ENCODE measurements at places on chromosomes 4 and X.

DNA sequence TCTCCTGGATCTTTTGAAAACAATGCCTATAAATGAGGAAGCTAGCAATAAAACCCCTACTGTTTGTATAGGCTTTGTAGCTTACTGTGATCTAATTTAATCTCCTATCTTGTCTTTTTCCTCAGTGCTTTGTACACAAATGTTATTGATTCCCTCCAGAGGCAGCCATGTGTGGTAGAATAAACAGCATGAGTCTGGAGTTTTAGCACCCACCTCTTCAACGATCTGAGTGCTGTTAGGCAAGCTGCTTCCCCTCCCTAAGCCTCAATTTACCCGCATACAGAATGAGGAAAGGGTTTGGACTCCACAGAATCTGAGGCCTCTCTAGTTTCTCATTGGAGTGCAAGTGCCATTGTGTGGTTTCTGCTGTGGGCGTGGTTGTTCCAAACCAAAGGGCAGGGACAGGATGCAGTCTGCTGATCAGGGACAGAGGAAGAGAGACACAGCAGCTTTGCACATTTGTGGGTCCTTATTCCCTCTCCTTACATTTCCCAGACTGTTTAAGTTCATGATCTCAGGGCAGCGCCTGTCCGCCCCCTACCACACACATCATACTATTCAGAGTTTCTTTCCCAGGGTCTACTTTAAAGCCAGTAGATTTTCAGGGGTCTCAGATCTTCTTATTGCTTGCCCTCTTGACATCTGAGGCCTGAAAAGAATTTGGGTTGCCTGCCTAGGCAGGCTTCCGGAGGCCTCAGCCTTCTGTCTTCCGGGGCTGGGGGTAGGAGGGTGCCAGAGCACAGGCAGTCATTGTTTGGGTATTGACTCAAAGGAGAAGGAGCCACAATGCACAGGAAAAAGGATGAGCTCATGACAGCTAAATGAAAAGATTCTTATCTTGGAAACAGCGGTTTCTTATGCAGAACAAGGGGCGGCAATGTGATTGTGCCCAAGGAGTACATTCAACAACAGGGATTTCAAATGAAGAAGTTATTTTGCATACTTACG, 114.9 kb upstream of the TEX13D start:
- no peak for DNase-seq

- peak; percentile 68 for DNase-seq
Observed at GRCh38 chr4:113435893-113436292, 325.6 kb downstream of the CAMK2D start.

- no peak for DNase-seq
Observed at GRCh38 chr4:108774809-108775530, 12.1 kb upstream of the ETNPPL start.

GRCh38 chr4:136088211-136088867, 1444.0 kb downstream of the PCDH18 start:
- DNase-seq = no peak

DNA sequence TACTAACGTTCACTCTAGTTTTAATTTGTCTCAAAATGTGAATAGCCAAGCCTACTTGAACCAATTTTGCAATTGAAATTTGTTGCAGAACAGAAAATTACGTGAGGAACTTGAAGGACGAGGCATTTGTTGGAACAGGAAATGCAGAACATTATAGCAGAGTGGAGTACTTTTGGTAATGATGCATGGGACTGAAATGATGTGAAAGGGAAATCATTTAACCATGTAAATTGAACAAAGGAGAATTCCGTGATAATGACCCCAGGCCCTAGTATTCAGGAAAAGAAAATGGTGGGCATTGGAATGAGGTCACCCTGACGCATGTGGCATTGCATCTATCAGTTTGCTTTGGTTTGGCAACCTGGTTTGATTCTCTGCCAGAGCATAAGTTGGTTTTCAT, 44.9 kb upstream of the BEND4 start:
- DNase-seq = no peak

GRCh38 chrX:132001127-132001526, 22.0 kb upstream of the STK26 start:
- DNase-seq = no peak

GRCh38 chr4:168588916-168589531, 92.2 kb downstream of the PALLD start:
- peak; percentile 56 for DNase-seq

- DNase-seq = no peak
Observed at GRCh38 chr4:15233264-15233597, 194.6 kb upstream of the C1QTNF7 start.

DNA sequence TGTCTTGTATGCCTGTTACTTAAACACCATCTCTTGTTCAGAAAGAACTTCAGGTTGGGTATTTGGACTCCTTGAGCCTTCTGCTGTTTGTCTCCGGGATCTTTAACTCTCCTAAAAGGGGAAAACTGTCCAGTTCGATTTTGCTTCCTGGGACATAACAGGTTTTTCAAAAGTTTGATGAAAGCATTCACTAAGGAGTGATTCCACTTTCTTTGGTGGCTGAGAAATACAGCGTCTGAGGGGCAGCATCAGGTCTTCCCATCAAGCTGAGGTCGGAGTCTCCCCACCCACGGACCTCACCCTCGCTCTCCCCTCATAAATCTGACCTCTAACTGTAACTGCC, 1.4 kb downstream of the AFAP1 start:
- DNase-seq = no peak

GRCh38 chrX:42616981-42617380, 161.0 kb downstream of the PPP1R2C start:
- no peak for DNase-seq

DNA sequence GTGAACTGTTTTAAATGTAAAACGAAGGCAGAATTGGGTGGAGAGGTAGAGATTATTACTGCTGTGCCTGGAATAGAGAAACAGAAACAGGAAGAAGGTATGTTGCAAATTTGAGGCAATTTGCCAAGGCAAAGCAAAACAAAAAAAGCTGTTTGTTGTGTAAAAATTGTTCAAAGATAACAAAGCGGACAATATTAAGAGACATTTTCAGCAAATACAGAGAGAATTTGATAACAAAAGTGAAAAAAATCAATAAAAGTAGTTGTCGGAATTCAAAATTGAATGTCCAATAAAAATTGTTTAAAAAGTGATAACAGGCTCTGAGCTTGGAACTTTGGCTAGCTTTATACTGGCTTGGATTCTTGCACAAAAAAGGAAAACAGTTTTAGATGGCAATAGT, 14.4 kb upstream of the SMS start:
- DNase-seq = no peak

DNA sequence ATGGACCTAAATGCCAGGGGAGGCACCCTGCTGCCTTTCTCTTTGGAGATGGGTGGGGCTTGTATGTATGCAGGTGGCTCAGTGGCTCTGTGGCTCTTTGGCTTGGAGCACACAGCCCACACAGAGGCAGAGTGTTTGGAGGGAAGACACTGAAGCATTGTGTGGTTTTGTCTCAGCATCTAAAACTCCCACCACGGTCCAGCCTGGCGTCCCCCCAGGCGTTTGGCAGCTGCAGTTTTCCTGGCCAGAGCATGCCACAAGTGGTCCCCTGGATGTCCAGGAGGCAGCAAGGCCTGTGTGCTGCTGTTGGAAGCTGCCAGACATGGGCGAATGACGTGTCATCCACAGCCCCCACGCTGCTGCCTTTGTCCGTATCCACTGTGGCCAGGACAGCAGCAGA, 32.2 kb upstream of the PSAPL1 start:
- no peak for DNase-seq

- peak; percentile 13 for DNase-seq
Observed at GRCh38 chrX:30568136-30568535, 9.4 kb downstream of the TASL start.

DNA sequence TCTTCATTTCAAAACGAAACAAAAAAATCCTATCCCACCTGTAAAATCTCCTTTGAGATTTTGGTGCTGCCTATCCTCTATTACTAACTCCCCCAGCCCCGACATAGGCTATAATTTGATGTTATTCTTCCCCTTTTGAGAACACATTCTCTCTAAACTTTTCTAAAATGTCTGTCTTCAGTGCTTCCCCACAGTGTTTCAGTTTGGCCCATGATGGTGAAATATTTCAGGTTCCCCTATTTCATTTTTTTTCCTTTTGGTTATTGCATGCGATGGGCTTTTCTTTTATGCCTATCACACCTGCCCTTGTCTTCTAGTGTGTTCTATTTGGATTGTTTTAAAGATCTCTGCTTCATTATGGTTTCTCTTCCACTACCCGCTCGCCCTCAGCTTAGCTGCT, 14.7 kb downstream of the BCORL1 start:
- no peak for DNase-seq

- DNase-seq = no peak
Observed at GRCh38 chr4:108060164-108060563, 70.5 kb downstream of the HADH start.

- DNase-seq = no peak
Observed at GRCh38 chr4:159010563-159011260, 92.2 kb upstream of the RAPGEF2 start.

GRCh38 chr4:107094976-107095375, 58.9 kb upstream of the DKK2 start:
- DNase-seq = no peak

DNA sequence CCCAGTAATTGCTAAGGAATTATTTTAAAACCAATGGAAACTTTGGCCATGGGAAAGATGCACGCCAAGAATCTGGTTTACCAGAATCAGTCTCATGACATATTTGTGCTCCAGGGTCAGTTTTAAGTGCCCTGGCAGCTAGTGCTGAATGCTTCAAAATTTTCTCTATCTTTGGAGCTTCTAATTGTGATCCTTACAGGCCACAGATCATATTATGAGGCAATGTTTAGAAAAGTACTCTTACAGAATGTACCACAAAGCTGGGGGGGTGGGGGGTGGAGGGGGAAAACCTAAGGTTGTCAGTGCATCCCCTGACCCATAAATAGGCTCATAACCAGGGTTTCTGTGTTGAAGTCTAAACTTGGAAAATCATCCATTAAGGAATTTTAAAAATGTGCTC, 514.5 kb downstream of the INPP4B start:
- no peak for DNase-seq

GRCh38 chr4:184804621-184805020, 21.1 kb downstream of the ACSL1 start:
- DNase-seq = no peak

DNA sequence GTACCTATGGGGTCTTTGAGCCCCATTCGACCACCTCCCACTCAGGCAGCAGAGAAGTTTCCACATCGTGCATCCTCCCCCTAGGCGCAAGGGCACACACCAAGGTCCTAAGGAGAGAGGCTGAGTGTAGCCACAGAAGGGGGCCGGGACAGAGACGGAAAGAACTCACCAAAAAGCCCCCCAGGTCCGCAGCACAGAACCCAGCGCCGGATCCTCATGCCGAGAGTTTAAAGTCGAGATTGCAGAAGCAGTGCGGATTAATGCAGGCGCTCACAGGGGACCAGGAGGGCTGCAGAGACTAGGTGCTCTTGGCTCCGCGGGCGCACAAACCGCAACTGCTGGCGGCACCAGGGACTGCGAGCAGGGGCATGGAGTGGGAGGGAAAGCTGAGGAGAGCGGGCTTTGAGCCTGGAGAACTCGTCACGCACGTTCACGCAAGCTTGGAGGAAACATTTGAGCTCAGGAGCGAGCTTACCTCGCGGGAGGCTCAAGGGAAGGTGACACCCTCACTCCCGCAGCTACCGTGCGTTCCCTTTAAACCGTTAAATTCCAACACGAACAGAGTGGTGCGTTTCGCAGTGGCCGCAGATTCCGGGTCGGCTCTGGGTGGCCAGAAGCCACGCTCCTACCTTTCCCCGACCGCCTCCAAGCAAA, 8.5 kb downstream of the NKX3-2 start:
- no peak for DNase-seq

GRCh38 chrX:143873343-143873742, 10.5 kb upstream of the UBE2NL start:
- peak; percentile 31 for DNase-seq

DNA sequence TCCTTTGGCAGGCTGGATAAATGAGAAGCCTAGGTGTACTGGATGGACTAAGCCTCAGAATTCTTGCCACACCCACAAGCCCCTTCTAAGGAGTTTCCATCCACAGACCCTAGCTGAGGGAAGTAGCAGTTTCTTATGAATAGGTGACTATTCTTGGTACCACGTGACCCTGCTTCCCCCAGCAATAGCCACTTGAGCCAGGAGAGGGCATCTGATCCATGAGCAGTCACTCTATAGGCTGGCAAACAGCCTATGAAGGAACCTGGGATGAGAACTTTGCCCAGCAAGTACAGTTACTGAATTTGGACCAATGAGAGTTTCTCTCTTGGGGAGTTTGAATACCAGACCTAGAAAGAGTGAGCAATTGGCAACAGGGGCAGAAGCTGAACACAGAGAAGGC, 84.0 kb downstream of the RTL9 start:
- DNase-seq = no peak

GRCh38 chr4:53861856-53862610, 202.4 kb downstream of the CHIC2 start:
- peak; percentile 59 for DNase-seq

DNA sequence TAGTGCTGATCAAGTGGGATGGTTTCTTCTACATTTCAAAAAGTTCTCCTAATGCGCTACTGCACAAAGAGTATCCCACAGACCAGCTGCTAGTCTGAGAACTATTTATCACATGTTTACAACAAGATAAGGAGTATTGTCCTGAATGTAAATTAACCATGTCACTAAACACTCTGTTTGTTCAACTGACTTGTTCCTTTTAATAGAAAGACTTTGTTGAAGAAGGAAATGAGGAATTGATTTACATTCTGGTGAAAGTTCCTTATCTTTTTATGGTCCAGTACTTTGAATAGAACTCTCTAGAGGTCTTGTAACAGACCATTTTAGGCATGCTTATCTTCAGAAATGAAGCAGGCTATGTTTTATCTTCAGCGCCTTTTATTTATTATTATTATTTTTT, 67.3 kb upstream of the IL13RA1 start:
- no peak for DNase-seq

- no peak for DNase-seq
Observed at GRCh38 chr4:7343081-7343655, 91.6 kb downstream of the PSAPL1 start.

- no peak for DNase-seq
Observed at GRCh38 chr4:2666722-2667247, 89.4 kb downstream of the TNIP2 start.

- no peak for DNase-seq
Observed at GRCh38 chrX:149531599-149531998, 9.2 kb upstream of the EOLA1 start.

- DNase-seq = no peak
Observed at GRCh38 chr4:186831574-186831973, 107.9 kb upstream of the FAT1 start.

GRCh38 chr4:125951261-125951887, 636.6 kb downstream of the FAT4 start:
- peak; percentile 46 for DNase-seq

DNA sequence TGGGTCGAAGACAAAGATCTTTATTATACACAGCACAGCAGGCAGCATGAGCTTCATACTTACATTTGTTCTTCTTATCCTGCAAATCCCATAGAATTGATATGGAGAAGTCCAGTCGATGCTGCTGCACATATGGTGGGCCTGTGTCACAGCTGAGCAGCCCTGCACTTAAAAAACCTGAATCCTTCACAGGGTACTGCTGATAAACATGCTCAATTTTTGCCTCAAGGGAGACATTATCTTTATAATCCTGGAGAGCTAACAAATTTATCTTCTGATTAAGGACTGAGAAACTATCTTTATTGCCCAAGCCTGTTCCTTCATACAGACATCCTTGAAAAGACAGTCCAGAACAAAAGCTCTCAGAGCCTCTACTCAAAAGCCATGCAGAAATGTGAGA, 434.4 kb upstream of the FAM47C start:
- DNase-seq = no peak

- no peak for DNase-seq
Observed at GRCh38 chr4:120440730-120441129, 374.1 kb upstream of the MAD2L1 start.

GRCh38 chr4:41006141-41006540, 208.2 kb downstream of the APBB2 start:
- DNase-seq = no peak

Data from HS-5 (cell line).